ENCODE measurements at places on chromosomes 2 and 18. TPM values are rescaled to one million over a fixed set of nuclear protein-coding genes. Genes with fewer than 3 reads are reported as not detected.

The GKN2 gene
- 1.5 TPM for polyA plus RNA-seq

The GTF2A1L gene
- 1.2 TPM for polyA plus RNA-seq

The LRP2 gene
- polyA plus RNA-seq = 3.5 TPM

The ZC3H8 gene
- 25.8 TPM for polyA plus RNA-seq

The SLC30A3 gene
- polyA plus RNA-seq = 0.52 TPM

The GEN1 gene
- polyA plus RNA-seq = 15.9 TPM

The SERPINB2 gene
- 0.14 TPM for polyA plus RNA-seq
